ENCODE measurements at places on chromosomes 4 and X. TPM values are rescaled to one million over a fixed set of nuclear protein-coding genes. Genes with fewer than 3 reads are reported as not detected.

Gene BTC
- 1.4 TPM for total RNA-seq

Gene RNF128
- total RNA-seq = not detected

Gene TMEM187
- total RNA-seq = 5.5 TPM

Gene SYNPO2
- 1.1 TPM for total RNA-seq

Gene SH3BP2
- 5.0 TPM for total RNA-seq

Gene CITED1
- total RNA-seq = 1.8 TPM

Gene ZCCHC18
- 0.07 TPM for total RNA-seq

Gene ETNPPL
- not detected for total RNA-seq

Measured in A549 treated with CORT108297 at 1 μM for 4 hours (cell line).